ENCODE measurements at places on chromosomes 5 and 9. TPM values are rescaled to one million over a fixed set of nuclear protein-coding genes. Genes with fewer than 3 reads are reported as not detected.

MUSK gene
- total RNA-seq = 3.2 TPM

SLC25A48 gene
- total RNA-seq = 7.8 TPM

TLE1 gene
- total RNA-seq = 60.2 TPM

PCDHB13 gene
- 10.8 TPM for total RNA-seq

CARD9 gene
- 2.3 TPM for total RNA-seq

LCN10 gene
- not detected for total RNA-seq

PAPPA gene
- 1.8 TPM for total RNA-seq

OR1N1 gene
- not detected for total RNA-seq

PDE6A gene
- total RNA-seq = not detected

NIPAL4 gene
- 0.23 TPM for total RNA-seq

TOMM5 gene
- 78.2 TPM for total RNA-seq

DIPK1B gene
- total RNA-seq = 37.4 TPM

PTGS1 gene
- total RNA-seq = 1.4 TPM

CCL28 gene
- total RNA-seq = 0.46 TPM

OTP gene
- 3.2 TPM for total RNA-seq

CCDC171 gene
- total RNA-seq = 21.9 TPM

PCDHA1 gene
- total RNA-seq = 13.8 TPM

SLC2A8 gene
- 16.4 TPM for total RNA-seq

DIMT1 gene
- total RNA-seq = 15.2 TPM

CA9 gene
- total RNA-seq = 1.2 TPM

DCAF10 gene
- total RNA-seq = 27.0 TPM

PAX5 gene
- total RNA-seq = 0.46 TPM

ZNG1E gene
- total RNA-seq = 69.2 TPM

ANKRD34B gene
- 3.0 TPM for total RNA-seq

NR2F1 gene
- total RNA-seq = 115 TPM

TMEM174 gene
- not detected for total RNA-seq

THBS4 gene
- 11.8 TPM for total RNA-seq

CIZ1 gene
- 22.6 TPM for total RNA-seq

RLN2 gene
- 1.4 TPM for total RNA-seq

FOXD4L3 gene
- total RNA-seq = 0.23 TPM

BARHL1 gene
- 0.69 TPM for total RNA-seq

ZNF169 gene
- 6.5 TPM for total RNA-seq

IL7R gene
- total RNA-seq = 0.46 TPM

PALM2AKAP2 gene
- total RNA-seq = 16.8 TPM

CFAP157 gene
- 3.0 TPM for total RNA-seq
